ENCODE measurements at places on chromosomes 6 and 20. TPM values are rescaled to one million over a fixed set of nuclear protein-coding genes. Genes with fewer than 3 reads are reported as not detected.
A peak's percentile ranks its signal among the peaks of the same experiment; 100 is the strongest.

DNA sequence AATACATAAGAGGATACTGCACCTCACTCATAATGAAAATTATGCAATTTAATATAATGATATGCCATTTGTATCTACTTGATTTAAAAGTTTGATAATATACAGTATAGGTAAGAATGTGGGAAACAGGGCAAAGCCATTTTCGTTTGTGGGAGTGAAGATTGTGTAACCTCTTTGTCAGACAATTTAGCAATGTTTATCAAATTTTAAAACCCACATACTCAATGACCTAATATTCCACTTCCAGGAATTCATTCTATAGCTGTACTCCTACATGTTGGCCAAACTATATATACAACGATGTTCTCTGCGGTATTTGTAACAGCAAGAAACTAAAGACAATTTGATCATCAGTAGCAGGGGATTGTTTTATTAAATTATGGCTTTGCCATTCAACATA is 17.8 kb upstream of the FKBP5 start:
- no peak for DNase-seq

GRCh38 chr6:166422201-166422940 is 39.6 kb upstream of the MPC1 start:
- DNase-seq = no peak

- DNase-seq = no peak
These were observed 98.9 kb downstream of the PDSS2 start for GRCh38 chr6:107360476-107360875.

DNA sequence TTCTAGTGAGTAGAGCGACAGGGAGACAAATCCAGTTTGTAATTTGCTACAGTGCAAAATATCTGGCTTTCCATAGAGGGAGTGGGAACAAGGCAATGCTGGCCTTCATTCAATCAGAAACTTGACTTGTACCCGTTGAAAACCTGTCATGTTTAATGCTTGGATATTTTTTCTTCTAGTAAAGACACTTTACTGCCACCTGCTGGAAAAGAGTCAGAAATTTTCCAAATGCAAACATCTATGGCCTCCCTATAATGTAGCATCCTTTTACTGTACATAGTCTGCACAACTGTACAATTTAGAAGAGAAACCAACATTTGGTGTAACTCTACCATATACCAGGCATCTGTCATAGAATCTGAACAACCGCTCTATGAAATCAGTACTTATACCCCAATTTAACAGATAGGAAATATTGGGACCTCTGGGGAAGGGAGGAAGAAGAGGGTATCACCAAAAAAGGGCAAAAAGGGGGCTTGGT is 16.7 kb upstream of the TBC1D20 start:
- DNase-seq = peak; percentile 66

DNA sequence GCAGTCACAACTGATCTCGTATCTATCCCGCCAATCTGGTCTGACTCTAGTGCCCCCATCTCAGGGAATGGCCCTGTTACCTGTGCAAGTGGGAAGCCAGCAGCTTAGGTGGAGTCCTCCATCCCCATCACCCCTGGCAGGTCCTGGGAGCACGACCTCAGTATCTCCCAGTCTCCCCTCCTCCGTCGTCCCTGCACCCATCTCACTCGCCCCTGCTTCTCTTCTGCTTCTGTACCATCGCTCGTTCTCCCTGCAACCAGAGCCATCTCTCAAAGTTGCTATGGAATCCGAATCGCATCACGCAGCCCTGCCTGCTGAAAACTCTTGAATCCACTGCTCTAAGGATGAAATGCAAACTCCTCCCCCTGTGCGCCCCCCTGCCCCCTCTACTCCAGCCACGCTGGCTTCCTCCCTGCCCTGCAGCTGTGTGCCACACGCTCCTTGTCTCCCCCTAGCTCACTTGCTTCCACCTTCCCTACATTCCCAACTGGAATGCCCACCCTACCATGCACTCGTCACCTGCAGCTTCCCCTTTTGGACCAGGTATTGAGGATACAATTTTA is 64.0 kb upstream of the PTGIS start:
- DNase-seq = no peak

DNA sequence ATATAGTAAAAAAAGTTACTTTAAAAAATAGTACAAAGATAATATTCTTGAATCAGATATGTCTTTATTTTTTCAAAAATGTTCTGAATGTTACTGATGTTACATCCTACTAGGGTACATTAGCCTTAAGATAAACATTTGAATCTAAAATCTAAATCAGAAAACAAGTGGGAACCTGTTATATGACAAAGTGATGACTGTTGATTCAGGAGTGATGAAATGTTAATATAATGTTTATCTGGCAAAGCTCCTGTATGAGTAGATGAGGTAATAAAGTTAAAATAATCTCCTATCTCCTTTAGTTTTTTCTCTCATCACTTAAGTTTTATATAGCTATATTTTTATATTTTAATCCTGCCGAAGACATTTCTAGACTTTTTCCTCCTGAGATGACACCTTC is 4.2 kb downstream of the DOP1A start:
- no peak for DNase-seq

- DNase-seq = no peak
These were observed 4.7 kb downstream of the PPP1R18 start for GRCh38 chr6:30681766-30682142.

Gene SLC16A10
- 15.0 TPM for polyA plus RNA-seq

Gene HLA-DPB1
- polyA plus RNA-seq = 575 TPM

Gene FKBP1C
- polyA plus RNA-seq = 0.66 TPM

Gene NKX2-2
- polyA plus RNA-seq = 0.09 TPM

All from thymus (tissue), 14 donors.